ENCODE measurements at places on chromosomes 2 and 18.
A peak's percentile ranks its signal among the peaks of the same experiment; 100 is the strongest.

- DNase-seq: no peak
These were observed 105.4 kb upstream of the MAP4K3 start for GRCh38 chr2:39542523-39542922.

GRCh38 chr18:45107425-45107824, 426.7 kb downstream of the SETBP1 start:
- DNase-seq: no peak

DNA sequence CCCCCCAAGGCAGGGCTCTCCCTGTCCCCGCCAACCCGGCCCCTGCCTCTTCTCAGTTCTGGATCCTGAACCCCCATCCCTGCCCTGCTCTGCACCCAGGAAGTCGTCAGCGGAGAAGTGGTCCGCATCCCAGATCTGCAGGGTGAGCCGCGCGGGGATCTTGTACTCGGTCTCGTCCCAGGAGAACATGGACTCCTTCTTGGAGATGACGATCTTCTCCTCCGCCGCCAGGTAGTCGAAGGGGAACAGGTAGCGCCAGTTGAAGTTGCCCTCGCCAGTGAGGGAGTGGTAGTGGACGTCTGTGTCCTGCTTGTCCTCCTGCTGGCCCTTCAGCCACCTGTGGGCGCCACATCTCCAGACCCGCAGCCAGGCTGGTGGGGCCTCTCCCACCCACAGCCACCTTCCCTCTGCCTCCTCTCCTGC, 16.3 kb downstream of the OTOF start:
- DNase-seq: no peak

- DNase-seq: no peak
These were observed 1.6 kb upstream of the MTA3 start for GRCh38 chr2:42566837-42567321.

DNA sequence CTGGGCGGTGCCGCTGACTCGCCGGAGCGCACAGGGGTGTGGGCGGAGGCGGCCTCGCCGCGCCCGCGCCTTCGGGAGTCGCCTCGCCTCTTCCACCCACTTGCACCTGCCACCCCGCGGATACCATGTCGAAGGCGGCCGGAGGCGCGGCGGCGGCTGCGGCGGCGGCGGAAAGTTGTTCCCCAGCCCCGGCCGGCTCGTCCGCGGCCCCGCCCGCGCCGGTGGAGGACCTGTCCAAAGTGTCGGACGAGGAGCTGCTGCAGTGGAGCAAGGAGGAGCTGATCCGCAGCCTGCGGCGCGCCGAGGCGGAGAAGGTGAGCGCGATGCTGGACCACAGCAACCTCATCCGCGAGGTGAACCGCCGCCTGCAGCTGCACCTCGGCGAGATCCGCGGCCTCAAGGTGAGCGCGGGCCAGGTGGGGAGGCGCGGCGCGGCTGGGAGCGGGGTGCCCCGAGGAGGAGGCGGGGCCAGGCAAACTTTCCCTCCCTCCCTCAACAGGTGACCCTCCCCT, 766 bp downstream of the CCDC85A start:
- peak; percentile 62 for DNase-seq

DNA sequence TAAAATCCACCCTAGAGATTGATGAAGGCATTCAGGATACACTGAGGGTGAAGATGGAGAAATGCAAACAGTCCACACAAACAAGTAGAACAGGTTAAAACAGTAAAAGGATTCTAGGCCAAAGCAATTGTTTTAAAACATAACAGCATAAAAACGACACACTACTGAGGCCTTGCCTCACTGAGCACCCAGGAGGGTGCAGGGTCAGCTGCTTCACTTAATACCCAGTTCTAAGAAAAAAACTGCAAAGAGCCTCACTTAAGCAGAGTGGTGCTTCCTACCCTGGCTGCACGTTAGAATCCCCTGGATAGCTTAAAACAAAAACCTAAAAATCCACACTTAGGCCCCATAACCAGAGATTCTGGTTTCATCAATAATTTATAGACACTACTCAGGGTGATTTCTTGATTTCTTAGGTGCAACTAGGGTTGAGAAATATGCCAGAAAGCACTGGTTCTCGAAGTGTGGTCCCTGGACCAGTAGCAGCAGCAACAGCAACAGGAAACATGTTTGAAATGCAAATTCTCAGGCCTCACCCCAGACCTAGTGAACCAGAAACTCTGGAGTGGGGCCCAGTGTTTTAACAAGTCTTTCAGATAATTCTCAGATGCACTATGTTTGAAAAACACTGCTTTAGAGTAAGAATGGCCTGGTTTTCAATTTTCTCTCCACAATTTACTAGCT, 279.1 kb downstream of the ZEB2 start:
- DNase-seq: no peak

DNA sequence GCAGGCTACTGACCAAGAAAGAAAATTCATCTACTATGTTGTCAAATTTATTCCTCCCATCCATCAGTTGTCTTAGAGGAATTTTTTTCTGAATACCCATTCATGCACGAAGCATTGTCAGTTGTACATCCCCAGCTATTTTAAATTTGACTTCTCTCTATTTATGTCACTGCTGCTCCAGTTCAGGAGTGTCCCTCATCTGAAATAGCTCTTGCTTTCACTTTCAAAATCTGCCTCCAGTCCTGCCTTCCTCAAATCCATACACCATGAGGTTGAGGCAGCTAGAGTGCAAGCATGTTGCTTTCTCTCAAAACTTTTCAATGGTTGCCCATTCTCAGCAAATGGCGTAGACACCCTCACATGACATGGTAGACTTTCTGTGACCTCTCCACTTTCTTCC, 335.4 kb upstream of the CDH2 start:
- no peak for DNase-seq

GRCh38 chr2:202135091-202135874, 62.2 kb downstream of the KIAA2012 start:
- DNase-seq: no peak

DNA sequence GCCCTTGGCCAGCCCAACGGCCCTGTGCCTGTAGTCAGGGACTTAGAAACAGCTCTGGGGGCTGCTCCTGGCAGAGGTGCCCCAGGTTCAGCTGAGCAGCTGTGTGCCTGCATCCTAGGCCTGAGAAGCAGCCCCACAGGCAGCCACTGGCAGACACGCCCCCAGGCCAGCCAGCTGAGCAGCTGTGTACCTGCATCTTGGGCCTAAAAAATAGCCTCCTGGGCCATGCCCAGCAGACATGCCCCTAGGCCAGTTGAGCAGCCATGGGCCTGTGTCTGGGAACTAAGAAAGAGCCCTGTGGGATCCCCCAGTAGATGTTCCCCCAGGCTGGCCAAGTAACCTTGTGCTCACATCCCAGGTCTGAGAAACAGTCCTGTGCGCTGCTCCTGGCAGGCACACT, 64.0 kb downstream of the TBR1 start:
- no peak for DNase-seq

- no peak for DNase-seq
These were observed 16.8 kb downstream of the RAB11FIP5 start for GRCh38 chr2:73095910-73096309.

DNA sequence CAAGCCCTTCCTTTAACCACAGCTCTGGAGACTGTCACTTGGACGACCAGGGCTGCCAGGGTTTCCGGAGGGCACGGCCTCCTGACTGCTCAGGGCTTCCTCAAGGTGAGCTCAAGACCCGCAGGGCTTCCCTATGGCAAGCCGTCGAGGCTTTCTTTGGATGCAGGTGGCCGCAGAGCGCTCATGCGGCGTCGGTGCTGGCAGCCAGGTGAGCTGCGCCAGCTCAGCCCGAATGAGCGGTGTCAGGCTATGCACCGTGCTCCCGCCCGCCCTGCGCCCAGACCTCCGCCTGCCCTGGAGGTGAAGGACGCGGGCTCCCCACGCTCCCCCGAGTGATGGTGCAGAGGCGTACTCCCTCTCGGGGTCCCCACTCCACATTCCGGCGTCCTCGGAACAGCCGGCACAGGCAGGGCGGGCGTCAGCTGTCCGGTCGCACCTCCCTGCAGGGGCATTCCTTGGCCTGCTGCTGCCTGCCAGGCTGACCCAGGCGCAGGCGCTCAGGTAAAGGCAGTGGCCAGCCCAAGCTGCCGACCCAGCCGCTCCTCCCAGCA, 20.8 kb upstream of the TUBB6 start:
- no peak for DNase-seq

DNA sequence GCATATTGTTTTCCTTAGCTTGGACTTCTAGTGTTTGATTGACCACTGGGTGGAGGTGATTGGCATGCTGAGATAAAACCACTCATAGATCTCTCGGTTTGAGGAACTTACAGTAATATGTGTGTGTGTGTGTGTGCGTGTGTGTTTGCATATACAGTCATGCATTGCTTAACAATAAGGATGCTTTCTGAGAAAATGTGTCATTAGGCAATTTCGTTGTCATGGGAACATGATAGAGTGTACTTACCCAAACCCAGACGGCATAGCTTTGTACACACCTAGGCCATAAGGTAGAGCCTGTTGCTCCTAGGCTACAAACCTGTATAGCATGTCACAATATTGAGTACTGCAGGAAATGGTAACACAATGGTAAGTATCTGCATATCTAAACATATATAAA, 167.3 kb downstream of the NYAP2 start:
- DNase-seq: no peak

GRCh38 chr18:70688286-70688685, 399.4 kb downstream of the SOCS6 start:
- no peak for DNase-seq

GRCh38 chr2:184472481-184472880, 125.8 kb upstream of the ZNF804A start:
- DNase-seq: no peak
